Activated naive CD4-positive, alpha-beta T cell (primary cell): ENCODE measurements at places on chromosomes 2 and 18.

GRCh38 chr2:217858519-217859491 lies 144.0 kb downstream of the TNS1 start:
- DNase-seq = no peak

DNA sequence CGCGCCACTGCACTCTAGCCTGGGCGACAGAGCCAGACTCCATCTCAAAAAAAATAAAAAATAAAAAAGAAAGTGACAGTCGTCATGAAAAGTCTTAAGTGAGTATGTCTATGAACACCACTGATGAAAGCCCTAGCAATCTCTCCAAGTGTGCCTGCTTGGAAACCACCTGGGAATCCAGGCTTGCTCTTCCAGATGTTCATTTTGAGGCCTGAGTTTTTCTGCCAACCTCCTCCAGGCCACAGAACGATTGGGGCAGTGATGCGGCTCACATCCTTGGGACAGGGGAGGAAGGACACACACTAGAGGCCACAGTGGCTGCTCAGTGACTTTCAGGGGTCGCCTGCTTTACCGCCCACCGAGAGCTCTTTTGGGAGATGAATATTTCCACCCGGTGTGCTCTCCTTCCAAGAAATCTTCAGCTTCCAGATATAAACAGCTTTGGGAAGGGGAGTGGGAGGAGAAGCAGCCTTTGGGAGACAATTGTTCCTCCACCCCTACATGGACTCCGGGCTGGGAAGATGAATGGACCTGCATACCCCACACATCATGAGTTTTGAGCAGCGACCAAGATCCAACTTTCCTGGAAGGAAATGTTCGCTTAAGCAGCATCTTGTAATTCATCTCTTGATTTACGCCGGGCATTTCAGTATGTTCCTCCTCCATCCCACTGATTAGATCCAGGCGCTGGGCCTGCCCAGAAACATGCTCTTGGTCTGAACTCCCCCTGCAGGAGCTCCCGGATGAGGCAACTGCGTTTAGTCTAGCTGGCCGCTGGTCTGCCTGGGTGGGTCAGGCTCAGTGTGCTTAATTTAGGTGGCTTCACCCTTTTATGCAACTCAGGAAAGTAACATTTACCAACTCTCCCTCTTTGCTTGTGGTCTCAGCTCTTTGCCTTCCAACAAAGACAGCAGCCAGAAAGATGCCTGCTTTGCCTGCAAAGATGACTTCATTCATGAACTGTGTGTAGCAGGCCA lies 6.2 kb upstream of the ARMC9 start:
- DNase-seq = no peak

GRCh38 chr2:68216454-68217310 lies 35.6 kb downstream of the PPP3R1 start:
- DNase-seq = no peak

- DNase-seq = no peak
These were observed 60.6 kb downstream of the SLC4A3 start for GRCh38 chr2:219687882-219688559.

DNA sequence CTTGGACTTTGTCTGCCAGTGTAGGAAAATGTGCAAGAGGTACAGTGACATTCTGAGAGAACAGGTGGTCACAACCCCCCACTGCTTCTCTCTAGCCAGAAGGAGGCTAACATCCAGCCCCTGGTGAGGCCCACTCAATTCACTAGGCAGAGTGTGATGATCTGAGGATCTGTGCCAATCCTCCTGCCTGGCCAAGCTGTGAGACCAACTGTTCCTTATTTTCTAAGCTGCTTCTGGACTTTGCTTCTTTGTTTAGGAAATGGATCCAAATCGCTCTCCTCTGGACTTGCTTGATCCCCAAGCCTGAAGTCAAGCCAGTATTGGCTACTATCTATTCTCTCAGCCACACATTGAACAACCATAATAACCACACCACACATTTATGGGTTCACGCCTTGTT lies 202.8 kb downstream of the PIK3C3 start:
- DNase-seq = no peak

DNA sequence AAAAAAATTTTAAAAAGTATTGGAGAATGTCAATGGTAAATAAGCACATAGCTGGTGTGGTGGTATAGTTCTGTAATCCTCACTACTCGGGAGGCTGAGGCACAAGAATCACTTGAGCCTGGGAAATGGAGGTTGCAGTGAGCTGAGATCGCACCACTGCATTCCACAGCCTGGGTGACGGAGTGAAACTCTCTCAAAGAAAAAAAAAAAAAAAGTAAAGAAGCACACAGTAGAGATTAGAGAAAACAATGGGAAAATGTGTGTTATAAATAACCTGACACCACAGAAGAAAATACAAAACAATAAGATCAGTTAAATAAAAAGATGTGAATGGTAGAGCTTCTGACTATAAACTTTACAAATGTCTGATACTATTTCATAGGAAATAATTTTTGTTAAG lies 163.7 kb upstream of the WDSUB1 start:
- DNase-seq = no peak

GRCh38 chr18:57469884-57470283 lies 34.7 kb downstream of the ONECUT2 start:
- no peak for DNase-seq

GRCh38 chr2:160105366-160105765 lies 43.0 kb upstream of the PLA2R1 start:
- DNase-seq = no peak

DNA sequence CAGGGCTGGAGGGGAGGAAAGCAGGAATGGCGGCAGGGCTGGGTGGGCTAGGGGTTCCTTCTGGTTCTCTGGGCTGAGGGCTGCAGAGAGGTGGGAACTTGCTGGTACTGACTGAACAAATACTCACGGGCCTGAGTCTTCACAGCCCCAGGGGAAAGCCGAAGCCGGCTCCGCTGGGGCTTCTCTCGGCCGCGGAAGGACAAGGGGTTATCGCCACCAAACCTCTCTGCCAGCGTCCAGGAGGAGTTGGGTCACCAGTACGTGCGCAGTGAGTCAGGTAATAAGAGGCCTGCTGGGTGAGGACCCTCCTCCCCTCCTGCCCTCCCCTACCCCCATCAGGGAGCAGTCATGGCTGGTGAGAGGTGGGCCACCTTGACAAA lies 13.5 kb upstream of the GMPPA start:
- no peak for DNase-seq

GRCh38 chr2:167602122-167602521 lies 645.3 kb downstream of the STK39 start:
- DNase-seq = no peak

- DNase-seq = no peak
These were observed 838.9 kb upstream of the DDX18 start for GRCh38 chr2:116975608-116976007.

DNA sequence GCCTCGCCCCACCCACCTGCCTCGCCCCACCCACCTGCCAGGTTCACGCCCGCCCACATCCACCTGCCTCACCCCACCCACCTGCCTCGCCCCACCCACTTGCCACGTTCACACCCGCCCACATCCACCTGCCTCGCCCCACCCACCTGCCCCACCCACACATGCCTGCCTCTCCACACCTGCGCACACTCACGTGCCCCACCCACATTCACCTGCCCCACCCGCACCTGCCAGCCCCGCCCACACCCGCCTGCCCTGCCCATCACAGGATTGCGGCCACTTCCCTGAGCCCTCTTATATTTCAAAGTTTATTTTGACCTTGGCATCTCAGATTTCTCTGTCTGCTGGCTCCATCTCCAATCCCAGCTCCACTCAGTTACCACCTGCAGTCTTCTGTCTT lies 217.5 kb upstream of the SOX11 start:
- DNase-seq = no peak

DNA sequence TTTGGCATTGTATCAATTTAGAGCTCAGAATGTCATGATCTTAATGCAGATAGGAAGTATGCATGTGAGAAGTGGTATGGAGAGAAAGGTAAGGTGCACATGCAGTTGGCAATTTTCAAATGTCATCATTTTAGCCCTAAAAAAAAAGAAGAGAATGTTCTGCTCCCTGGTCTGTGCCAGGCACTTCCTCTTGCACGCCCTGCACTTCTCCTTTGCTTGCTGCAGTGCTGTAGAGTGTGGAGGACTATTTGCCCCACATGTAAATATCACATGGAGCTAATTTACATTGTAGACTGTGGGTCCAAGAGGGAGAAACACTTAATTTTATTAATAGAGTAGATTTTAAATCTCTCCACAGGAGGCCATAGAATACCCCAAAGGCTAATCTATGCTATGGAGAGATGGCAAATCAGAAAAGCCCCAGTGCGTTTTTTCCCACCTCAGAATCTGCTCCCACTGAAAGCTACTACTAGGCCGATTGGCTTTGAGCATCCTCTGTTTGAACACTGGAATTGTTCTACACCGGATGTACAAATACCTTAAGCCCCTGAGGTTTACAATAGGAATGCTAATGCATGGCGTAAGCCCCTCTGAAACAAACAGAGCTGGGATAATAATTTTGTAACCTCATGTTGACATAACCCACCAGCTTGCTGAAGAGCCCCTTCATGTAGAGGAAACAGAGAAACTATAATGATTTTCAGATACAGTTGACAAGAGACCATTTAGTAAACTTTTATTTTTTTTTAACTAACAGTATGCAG lies 137.2 kb upstream of the KLHL14 start:
- DNase-seq = no peak

GRCh38 chr2:99086385-99086784 lies 55.1 kb upstream of the C2orf15 start:
- no peak for DNase-seq

- DNase-seq = no peak
These were observed 162.7 kb downstream of the ARL4C start for GRCh38 chr2:234334151-234334550.

- no peak for DNase-seq
These were observed 148.9 kb upstream of the TNP1 start for GRCh38 chr2:217008794-217009193.

- no peak for DNase-seq
These were observed 14.6 kb downstream of the KCNF1 start for GRCh38 chr2:10926191-10926820.

- no peak for DNase-seq
These were observed 162.1 kb downstream of the SETBP1 start for GRCh38 chr18:44842588-44843412.

DNA sequence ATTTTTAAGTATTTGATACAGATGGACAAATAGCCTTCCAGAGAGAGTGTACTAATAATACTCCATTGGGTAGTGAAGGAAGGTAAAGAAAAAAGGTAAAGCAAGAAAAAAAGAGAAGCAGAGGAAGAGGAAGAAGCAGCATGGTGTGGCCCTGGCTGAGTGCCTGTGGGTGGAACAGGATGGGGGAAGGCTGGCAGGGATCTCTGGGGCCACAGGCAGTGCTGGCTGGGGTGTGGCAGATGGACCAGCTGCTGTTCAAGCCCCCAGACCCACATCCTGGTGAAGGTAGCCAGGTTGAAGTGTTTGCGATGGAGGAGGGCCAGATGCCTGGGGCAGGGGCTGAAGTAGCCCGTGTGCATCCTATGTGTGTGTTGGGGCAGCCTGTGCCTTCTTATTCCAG lies 79.0 kb downstream of the DYSF start:
- no peak for DNase-seq
